Liver (tissue), 10 donors: ENCODE measurements at places on chromosomes 2 and 18. TPM values are rescaled to one million over a fixed set of nuclear protein-coding genes. Genes with fewer than 3 reads are reported as not detected.

GRCh38 chr2:160014227-160014626 is 48.2 kb downstream of the PLA2R1 start:
- no peak overlapping the region for H3K27ac ChIP-seq
- DNase-seq = no peak
- H3K36me3 ChIP-seq = no peaks in the 10 kb centered on the region
- peaks cover 3% of the 10 kb centered on the region for H3K27me3 ChIP-seq
- H3K4me3 ChIP-seq = no peak overlapping the region

GRCh38 chr2:23709311-23709710 is 217.6 kb downstream of the ATAD2B start:
- no peak overlapping the region for H3K27ac ChIP-seq
- H3K27me3 ChIP-seq = no peaks in the 10 kb centered on the region
- no peaks in the 10 kb centered on the region for H3K4me1 ChIP-seq
- no peak overlapping the region for H3K4me3 ChIP-seq

- H3K27ac ChIP-seq = no peak overlapping the region
- H3K27me3 ChIP-seq = no peaks in the 10 kb centered on the region
- no peaks in the 10 kb centered on the region for H3K36me3 ChIP-seq
- no peaks in the 10 kb centered on the region for H3K4me1 ChIP-seq
- DNase-seq = no peak
- no peak overlapping the region for H3K4me3 ChIP-seq
Observed at GRCh38 chr18:35671966-35672603, 90.5 kb downstream of the GALNT1 start.

HRH4 gene
- 0.19 TPM for total RNA-seq

CTAGE1 gene
- not detected for total RNA-seq
